Suppressor macrophage (primary cell): ENCODE measurements at places on chromosomes 7 and 10.
A peak's percentile ranks its signal among the peaks of the same experiment; 100 is the strongest.

GRCh38 chr7:31309407-31309806 is 31.1 kb downstream of the NEUROD6 start:
- DNase-seq: no peak

DNA sequence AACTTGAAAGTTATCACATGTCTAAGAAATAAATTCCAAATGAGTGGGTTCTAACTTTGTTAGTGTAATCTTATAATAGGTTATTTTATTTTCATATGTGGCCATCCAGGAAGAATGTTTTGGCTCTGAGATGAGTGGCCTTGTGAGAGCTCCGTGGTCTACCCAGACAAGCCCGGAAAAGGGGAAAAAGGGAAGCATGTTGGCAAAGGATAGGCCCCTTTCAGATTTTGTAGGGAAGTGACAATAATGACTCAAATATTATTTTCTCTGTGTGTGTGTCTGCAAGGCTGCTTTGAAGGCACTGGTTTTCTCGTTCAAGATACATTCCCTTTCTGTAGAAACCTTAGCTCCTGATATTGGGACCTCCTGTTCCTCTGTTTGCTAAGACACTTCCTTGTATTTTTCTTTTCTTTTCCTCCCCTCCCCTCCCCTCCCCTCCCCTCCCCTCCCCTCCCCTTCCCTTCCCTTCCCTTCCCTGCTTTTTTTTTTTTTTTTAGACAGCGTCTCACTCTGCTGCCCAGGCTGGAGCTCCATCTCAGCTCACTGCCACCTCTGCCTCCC is 240.8 kb downstream of the LRMDA start:
- peak; percentile 19 for DNase-seq

DNA sequence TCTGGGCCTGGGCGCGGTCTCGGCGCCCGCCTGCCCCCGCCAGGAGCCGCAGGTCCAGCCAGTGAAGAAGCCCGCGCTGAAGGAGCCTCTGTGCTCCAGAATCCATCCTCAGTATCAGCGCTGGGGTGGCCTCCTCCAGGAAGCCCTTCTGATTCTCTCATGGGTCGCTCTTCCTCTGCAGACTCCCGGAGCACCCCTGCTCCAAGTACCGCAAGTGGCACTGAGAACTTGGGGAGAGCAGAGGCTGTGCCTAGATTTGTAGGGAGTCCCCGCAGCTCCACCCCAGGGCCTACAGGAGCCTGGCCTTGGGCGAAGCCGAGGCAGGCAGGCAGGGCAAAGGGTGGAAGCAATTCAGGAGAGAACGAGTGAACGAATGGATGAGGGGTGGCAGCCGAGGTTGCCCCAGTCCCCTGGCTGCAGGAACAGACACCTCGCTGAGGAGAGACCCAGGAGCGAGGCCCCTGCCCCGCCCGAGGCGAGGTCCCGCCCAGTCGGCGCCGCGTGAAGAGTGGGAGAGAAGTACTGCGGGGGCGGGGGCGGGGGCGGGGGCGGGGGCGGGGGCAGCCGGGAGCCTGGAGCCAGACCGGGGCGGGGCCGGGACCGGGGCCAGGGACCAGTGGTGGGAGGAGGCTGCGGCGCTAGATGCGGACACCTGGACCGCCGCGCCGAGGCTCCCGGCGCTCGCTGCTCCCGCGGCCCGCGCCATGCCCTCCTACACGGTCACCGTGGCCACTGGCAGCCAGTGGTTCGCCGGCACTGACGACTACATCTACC is at the start of gene ALOX5:
TSS of gene ALOX5 (plus strand) at position 641 of the 774 bp plus-strand sequence. CDS start at position 705, 64 bp downstream.
- peak; percentile 35 for DNase-seq

GRCh38 chr10:111801841-111802240 is 381.7 kb downstream of the GPAM start:
- no peak for DNase-seq

- DNase-seq: no peak
Measured at GRCh38 chr10:109647627-109648026, 275.7 kb downstream of the XPNPEP1 start.

GRCh38 chr10:91096274-91096673 is 124.2 kb upstream of the PCGF5 start:
- no peak for DNase-seq

DNA sequence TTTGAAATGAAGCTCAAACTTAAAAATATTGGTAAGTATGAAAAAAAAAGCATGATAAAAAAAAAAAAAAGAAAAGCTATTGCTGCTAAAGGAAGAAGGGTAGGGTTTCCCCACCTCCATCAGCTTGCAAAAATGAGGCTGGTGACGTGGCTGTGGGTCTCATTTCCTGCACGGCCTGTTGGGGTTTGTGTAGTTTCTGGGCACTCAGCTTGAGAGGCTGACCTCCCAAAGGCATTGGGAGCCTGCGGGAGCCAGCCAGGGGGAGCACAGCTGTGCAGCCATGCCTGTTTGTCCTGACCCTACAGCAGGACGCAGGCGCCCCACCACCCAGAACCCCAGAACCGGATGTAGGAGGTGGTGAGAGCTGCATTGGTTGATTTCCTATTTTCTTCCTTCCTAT is 48.8 kb upstream of the CARD11 start:
- DNase-seq: peak; percentile 60

GRCh38 chr7:85828614-85829013 is 641.8 kb upstream of the SEMA3D start:
- DNase-seq: no peak

DNA sequence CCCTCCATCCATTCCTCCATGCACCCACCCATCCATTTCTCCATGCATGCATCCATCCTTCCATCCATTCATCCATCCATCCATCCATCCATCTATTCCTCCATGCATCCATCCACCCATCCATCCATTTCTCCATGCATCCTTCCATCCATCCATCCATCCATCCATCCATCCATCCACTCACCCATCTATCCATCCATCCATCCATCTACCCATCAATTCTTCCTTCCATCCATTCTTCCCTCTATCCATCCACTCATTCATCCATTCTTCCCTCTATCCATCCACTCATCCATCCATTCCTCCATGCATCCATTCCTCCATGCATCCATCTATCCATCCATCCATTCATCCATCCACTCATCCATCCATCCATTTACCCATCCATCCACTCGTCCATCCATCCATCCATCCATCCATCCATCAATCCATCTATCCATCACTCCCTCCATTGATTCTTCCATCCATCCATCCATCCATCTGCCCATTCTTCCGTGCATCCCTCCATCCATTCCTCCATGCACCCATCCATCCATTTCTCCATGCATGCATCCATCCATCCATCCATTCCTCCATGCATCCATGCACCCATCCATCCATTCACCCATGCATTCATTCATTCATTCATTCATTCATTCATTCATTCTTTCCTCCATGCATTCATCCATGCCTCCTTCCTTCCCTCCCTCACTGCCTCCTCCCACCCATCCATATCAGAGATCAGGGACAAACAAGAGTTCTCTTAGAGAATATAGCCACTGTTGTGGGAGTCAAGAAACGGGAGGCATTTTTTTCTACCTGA is 22.2 kb downstream of the ELN start:
- DNase-seq: no peak

DNA sequence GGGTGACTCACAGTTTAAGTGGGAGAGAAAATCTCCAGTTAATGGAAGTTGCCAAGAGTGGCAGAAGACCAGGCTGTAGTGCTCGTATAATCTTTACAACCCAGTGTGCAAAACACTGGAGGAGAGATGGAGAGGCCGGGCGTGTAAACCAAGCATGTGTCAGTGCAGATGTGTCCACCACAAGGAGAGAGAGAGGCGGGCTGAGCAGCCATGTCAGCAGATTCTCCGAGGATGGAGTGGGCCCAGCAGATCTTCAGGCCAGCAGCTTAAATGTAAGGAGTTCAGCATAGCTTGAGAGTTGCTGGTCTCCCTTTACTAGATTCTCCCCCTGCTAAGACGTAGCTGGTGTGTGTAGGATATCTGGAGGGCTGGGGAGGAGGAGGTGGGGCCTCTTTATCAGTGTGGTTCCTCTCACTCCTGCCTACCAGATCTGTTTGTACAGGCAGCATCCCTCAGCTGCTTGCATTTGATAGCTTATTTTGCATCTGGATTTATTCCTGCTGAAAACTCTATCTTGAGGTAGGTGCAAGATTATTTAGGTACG is 13.7 kb downstream of the BPGM start:
- DNase-seq: no peak

- DNase-seq: no peak
Measured at GRCh38 chr10:118672766-118673715, 77.6 kb upstream of the PRLHR start.

DNA sequence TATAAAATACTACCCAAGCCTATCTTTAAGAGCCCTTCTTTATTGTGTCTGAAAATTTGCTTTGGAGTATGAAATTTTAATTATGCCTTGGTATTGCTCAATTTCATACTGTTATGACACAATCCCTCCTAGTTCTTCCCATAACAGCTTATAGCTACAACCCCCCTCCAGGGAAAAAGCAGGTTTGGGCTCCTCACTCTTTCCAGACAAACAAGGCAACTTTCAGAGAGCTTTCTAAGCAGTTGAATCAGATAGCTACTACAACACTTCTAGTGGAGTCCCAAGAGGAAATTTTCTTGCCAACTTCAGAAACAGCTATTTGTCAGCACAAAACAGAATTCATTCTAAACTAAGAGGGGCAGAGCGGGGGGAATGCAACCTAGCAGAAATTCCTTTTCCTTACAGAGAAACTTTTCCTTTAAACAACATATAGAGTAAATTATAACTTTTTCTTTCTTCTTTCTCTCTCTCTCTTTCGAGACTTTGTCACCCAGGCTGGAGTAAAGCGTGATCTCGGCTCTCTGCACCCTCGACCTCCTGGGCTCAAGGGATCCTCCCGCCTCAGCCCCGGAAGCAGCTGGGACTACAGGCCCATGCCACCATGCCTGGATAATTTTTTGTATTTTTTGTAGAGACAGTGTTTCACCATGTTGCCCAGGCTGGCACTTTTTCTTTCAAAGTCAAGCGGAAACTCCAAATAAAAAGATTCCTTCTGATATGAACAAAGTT is 26.0 kb upstream of the JMJD1C start:
- DNase-seq: no peak

DNA sequence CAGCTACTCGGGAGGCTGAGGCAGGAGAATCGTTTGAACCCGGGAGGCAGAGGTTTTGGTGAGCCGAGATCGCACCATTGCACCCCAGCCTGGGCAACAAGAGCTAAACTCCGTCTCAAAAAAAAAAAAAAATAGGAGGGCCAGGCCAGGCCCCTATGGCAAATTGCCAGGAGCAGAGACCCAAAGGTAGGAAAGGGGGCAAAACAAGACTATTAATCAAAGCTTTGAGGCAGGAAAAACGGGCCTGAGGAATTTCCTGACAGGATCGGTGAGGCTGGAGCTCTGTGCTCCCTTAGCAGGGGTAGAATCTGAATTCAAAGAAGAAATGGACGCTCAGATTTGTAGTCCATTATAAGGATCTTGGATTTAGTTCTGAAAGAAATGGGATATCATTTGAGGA is 2.8 kb upstream of the VOPP1 start:
- DNase-seq: no peak

DNA sequence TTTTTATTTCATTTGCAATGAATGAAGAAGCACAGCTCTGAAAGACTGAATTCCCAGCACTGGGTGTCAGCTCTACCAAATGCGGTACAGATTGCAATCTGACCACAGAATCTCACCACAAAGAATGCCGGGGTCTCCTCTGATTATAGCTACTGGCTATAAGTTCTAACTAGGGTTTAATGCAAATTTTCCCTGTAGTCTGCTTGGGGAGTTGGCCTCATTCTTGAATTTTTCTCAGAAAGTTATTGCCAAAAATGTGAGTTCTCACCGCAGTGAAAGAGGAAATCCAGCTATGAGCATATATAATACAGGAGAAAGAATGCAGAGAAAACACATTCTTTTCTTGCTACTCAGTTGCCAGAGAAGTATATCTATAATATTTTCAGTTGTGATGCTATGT is 1255.7 kb upstream of the LRRTM3 start:
- no peak for DNase-seq

- no peak for DNase-seq
Measured at GRCh38 chr7:110388457-110388856, 702.5 kb upstream of the LRRN3 start.

GRCh38 chr10:52455098-52455497 is 141.0 kb downstream of the DKK1 start:
- DNase-seq: no peak

DNA sequence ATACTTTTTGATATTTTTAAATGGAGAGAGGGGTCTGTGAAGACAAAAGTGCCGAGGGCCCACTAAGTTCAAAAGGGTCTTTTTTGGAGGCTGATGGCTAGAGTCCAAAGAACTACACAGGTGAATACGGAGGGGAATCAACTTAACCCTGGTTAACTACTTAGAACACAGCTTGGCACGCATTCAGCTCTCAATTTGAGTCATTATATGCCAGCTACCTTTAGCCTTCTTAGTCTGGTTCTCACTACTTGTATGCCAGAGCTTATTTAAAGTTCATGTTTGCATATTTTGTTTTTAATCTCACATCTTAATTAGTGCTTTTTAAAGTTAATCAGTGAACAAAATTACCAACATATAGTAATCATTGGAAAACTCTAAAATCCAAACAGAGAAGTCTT is 80.8 kb downstream of the VWDE start:
- no peak for DNase-seq

DNA sequence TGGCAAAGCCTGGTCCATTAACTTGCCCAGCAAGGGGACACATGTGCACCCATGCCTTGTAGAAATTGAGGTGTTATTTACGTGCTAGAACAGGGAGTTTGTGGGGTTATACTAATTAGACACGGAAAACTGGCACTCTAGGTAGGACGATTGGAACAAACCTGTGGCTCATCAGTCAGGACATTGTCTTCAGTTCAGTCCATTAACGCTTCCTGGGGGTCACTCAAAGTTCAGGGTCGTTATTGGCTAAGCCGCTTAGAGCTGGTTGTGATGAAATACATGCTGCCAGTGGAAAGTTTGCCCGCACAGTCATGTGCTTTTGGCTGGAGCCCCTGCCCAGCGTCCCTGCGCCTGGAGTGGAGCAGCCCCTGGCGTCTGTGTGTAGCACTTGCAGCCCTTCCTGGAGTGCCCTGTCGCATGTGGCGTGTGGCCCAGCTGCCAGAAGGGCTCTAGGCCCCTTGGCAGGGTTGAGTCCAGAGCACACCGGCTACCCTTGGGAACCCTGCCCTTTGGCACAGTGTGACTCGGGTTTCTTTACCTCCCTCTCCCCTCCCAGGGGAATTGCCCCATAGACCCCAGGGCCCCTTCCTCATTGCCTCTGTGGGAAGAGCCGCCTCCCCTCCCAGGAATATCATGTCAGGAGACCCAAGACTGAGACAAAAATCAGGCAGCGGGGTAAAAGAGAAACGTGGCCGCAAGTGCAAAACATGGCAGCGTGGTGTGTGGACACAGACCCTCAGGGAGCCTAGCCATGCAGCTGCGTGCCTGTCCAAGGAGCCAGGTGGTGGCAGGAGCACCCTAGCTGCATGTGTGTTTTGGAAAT is 9.8 kb downstream of the ZNF775 start:
- peak; percentile 76 for DNase-seq

DNA sequence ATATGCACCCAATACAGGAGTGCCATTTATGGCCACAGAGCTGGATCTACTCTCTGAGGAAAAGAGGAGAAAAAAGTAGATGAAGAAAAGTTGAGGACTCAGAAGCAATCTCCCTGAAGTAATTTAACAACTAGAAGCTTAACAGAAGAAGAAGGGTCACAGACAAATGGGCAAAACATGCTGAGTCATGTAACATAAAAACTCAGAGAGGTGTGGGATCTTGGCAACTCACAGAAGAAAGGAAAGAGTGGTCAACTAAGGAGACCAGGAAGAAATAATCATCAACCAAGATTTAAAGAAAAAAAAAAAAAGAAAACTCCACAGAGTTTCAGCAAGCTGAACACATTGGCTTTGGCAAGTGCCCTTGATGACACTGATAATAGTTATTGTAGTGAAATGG is 51.8 kb upstream of the BET1 start:
- DNase-seq: no peak

- DNase-seq: no peak
Measured at GRCh38 chr7:132083126-132083525, 493.1 kb downstream of the PLXNA4 start.

GRCh38 chr7:146665023-146665422 is 548.4 kb downstream of the CNTNAP2 start:
- DNase-seq: no peak
